Activated naive CD8-positive, alpha-beta T cell treated with anti-CD3 and anti-CD28 coated beads, Interleukin-2, amount 50 U/mL, for 24 hours (primary cell): ENCODE measurements at places on chromosomes 2 and 18.

DNA sequence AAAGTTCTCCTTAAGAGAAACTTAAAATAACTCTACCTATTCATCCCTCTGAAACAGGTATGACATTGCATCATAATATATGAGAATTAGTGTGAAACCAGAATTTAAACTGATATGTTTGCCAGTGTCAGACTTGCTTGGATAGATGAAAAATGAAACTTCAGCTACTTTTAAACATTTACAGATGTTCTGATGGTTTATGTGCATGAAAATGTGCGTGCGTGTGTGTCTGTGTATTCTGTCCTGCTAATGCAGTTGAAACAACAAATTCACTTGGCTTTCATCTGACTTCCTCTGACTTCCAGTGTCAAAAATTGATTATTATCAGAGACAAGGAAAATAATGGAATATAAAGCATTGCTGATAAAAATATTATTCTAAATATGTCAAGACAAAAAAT is 719.4 kb downstream of the LRP1B start:
- no peak for DNase-seq

- no peak for DNase-seq
Observed at GRCh38 chr2:32721376-32721775, 93.5 kb downstream of the TTC27 start.

DNA sequence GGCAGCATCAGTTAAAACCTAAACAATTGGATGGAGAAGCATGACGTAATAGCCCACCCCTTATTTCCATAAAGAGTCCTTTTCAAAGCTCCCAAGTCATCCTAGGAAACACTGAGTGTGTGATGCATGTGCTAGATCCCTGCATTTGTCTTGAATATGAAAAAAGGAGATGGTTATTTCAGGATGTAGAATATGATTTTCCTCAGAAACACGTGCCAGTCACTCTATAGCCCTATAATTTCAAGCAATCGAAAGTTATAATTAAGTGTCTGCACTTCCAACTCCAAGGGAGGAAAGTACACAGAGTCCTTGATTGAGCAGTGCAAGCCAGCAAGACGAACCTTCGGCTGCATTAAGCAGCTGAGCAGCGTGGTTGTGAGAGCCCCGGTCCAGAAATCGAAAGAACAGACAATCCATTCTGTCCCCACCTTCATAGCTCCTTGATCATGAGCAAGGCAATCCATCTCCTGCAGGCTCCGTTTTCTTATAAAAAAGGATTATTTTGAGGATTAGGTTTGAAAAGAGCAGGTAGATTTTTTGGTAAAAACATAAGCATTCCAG is 287.7 kb downstream of the FBXO15 start:
- DNase-seq: no peak

DNA sequence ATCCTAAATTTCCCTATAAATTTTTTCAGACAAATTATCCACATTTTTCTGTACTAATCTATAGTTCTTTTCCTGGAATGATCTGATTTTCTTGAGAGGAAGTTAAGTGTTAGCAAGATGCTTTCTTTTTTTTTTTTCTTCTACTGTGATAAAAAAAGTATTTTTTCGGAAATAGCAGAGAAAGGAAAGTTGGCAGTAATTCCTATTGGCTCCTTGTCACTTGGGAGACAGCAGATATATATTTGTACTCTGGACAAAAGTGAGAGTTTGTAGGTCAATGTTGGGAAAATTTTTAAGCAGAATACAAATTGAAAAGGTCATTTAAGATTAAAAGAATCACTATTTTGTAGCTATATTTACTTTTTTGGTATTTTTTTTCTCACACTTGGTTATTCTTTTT is 635.7 kb upstream of the NRXN1 start:
- no peak for DNase-seq

DNA sequence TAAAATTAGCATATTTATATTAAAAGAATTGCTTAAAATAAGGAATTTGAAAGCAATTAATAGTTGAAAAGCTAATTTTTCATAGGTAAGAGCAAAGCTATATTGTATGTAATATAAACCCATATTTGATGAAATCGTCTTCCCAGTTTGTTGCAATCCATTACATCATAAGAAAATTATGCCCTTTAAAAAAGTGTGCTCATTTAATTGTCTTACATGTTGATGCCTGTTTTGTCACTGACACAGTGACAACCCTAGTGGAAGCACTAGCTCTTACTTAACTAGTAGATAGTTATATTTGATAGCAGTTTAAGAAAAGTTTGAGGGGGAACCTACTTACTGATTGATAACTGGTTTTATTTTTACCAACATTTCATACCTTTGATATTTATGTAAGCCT is 30.0 kb upstream of the IL18RAP start:
- no peak for DNase-seq

DNA sequence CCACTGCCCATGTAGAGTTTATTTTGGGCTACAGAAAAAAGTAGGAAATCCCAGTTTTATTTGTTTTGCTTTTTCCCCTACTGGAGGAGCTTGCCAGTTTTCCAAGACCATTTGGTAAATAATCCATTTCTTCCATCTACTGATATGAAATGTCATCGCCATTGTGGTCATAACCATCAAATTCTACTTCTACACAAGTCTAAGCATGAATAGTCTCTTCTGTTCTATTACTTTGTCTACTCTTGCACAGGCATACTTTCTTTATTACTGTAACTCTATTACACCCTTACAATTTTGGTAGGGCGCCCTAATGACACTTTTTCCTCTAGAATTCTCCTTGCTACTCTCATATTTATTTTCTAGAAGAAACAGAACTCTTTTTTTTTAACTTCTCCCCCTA is 120.7 kb downstream of the ATAD2B start:
- DNase-seq: no peak

- DNase-seq: no peak
Observed at GRCh38 chr18:25662272-25662671, 310.3 kb upstream of the ZNF521 start.

DNA sequence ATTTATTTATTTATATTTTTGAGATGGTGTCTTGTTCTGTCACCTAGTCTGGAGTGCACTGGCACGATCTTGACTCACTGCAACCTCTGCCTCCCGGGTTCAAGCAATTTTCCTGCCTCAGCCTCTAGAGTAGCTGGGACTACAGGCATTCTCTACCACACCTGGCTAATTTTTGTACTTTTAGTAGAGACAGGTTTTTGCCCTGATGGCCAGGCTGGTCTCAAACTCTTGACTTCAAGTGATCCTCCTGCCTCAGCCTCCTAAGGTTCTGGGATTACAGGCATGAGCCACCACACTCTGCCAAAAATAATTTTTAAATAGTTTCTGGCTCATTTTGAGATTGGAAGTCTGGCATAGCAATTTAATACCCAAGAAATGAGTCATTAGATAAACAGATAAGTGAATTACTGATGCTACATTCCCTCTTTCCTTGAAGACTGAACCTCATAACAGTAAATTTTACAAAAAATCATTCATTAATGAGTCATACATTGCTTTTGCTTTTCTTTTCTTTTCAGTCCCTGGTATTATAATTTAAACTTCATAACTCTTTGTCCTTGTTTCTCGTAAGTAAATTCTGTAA is 881.6 kb upstream of the PIK3C3 start:
- no peak for DNase-seq

DNA sequence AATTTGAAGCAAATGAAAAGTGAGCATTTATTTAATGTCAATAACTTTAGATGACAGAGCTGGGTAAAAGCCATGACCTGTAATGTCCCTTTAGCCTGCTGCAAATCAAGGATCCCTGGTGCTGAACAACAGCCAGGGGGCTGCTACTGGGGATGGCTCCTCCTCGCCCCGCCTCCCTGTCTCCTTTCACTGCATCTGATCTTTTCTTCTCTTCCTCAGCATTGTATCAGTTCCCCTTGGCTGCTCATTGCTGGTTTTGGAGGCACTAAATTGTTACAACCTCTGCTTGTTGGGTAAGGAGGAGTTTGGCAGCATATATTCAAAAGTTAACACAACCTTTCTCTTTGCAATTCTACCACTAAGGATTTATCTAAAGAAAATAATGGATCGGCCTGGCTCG is 236.3 kb upstream of the ID2 start:
- DNase-seq: no peak

GRCh38 chr2:94997981-94998930 is 27.3 kb upstream of the MAL start:
- no peak for DNase-seq

GRCh38 chr2:38444247-38444646 is 67.2 kb upstream of the ATL2 start:
- no peak for DNase-seq

DNA sequence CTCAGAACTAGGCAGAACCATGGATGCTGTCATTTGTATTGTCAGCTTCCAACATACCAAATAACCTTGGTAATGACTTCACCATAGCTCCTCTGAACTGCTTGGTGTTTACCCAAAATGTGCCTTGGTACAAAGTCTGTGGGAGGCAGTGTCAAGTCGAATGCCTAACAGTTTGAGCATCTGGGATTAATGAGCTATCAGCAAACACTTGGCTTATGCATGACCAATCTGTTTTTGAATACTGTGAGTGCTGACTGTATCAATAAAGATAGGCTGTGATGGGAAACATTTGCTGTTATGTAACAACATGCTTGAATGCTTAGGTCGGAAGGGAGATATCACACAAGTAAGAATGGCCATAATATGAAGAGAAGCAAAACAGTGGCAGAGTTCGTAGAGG is 455.4 kb downstream of the CMPK2 start:
- no peak for DNase-seq

GRCh38 chr2:240503848-240504247 is 53.9 kb downstream of the ANKMY1 start:
- DNase-seq: no peak

DNA sequence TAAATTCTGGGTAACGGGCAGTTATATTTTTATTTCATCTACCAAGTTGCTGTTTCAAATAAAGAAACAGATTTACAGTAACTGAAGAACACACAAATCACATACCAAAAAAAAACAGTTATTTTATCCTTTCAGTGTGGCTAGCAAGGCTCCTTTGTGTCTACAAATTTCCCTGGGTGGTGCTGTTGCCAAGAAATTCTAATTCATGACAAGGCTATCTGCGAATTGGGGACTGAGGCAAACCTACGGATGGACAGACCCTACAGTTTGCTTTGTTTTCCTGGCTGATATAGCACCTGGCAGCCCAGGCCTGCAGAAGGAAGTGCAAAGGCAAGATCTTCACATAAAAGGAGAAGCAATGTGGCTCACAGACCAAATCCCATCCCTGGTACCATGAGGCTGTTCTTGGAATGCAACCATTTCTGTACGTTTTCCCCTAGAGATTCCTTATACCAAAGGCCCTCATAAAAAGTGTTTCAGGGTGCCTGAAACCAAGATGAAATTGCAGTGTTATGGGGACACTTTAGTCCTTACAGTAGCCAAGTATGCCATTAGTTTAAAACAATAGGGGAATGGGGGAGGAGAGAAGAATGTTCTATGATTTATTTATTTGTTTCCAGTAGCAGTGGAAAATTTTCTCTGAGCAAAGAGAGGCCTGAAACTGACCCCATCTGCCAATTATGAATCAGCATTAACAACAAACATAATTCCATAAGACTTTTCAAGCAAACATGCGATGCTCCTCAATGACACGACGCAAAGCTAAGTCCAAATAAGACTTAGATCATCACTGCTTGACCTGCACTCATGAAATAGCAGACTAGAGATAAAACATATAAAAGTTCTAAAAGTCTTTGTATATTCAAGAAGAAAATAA is 4.3 kb downstream of the KLF7 start:
- no peak for DNase-seq

GRCh38 chr18:79760881-79761280 is 36.9 kb upstream of the KCNG2 start:
- DNase-seq: no peak
